GM12892 (cell line): ENCODE measurements at places on chromosomes 6 and 20.

DNA sequence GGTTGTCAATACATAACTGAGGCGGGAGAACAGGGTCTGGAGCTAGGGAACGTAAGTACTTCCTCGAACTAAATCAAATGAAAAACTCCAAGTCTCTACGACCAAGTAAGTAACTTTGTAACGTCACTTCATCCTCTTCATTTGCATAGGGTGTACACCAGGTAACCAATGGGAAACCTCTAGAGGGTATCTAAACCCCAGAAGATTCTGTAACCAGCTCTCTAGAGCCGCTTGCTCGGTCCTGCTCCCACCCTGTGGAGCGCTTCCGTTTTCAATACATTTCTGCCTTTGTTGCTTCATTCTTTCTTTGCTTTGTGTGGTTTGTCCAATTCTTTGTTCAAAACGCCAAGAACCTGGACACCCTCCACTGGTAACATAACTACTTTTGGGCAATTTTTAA lies 133.5 kb upstream of the TMEM170B start:
- DNase-seq, result no peak

GRCh38 chr6:151440930-151441329 lies 11.0 kb downstream of the RMND1 start:
- no peak for DNase-seq

- no peak for DNase-seq
Measured at GRCh38 chr6:16769131-16769985, 8.1 kb upstream of the ATXN1 start.

GRCh38 chr20:19928328-19929011 lies 88.7 kb upstream of the NAA20 start:
- no peak for DNase-seq

- DNase-seq, result no peak
Measured at GRCh38 chr6:134230087-134230700, 87.7 kb downstream of the SGK1 start.
